ENCODE measurements at places on chromosomes 4 and X.

GRCh38 chr4:160505724-160506123 lies 1402.8 kb downstream of the RAPGEF2 start:
- DNase-seq, result no peak

DNA sequence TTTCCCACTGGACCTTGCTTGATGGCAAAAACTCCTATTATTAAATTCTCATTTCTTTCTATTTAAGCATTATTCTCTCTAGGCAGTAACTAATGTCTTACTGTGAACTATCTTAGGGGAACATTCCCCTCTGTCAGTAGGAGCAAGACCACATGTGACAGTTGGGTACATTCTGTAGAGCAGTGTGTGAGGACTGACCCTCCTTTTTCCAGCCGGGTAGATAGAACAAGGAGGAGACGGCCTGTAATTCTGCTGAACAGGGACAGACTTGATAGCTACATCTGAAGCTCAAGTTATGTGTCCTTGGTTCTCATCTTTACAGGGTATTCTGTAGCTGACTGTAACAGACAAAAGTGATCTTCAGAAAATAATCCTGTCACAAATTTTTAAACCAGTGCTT lies 43.3 kb downstream of the FNIP2 start:
- DNase-seq, result no peak

GRCh38 chrX:119784747-119785446 lies 6.5 kb downstream of the RPL39 start:
- no peak for DNase-seq

DNA sequence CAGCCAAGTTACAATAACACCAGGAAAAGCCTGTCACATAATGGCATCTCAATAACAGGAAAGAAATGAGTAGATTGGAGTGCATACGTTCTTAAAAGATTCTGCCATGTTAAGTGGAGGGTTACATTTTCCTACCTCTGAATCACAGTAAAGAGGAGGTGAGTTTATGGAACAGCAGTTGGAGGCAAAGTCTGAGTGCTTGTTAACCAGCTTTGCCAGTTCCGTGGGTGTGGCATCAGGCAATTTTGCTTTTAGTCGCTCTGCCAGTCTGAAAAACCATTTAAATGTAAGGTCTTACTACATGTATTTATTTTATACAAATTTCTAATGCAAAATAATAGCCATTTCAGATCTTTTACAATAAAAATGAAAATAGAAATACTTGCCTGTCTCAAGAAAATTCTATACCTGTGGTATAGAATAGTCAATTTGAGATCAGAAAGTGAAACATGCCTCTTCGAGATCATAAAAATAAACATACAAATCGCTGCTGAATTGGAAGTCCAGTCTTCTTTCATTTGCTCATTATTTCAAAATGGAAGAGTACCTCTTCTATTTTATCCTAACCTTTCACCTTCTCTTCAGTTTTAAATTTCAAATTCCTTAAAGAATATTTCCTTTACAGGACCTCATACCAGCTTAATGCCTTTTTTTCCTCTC lies 31.4 kb downstream of the GC start:
- no peak for DNase-seq

DNA sequence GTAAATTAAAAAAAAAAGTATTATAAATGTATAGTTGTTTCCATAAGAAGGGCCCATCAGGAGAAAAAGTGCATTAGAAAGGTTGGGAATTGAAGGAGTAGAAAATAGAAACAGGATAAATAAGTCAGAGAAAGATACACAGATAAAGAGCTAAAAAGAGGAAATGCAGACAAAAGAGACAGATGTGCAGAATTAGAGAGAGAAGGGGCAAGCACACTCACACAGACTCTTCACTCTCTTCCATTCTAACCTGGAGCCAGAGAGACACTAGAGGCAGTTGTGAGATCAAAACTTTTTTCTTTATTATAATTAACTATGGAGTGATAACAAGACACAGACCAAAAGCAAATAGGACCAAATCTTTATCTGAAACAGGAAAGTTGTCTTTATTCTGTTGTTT lies 134.1 kb downstream of the CEP135 start:
- no peak for DNase-seq

All from activated CD8-positive, alpha-beta memory T cell treated with anti-CD3 and anti-CD28 coated beads for 1 hour (primary cell).